Esophagus squamous epithelium (tissue), 5 donors: ENCODE measurements at places on chromosomes 1 and 21.

DNA sequence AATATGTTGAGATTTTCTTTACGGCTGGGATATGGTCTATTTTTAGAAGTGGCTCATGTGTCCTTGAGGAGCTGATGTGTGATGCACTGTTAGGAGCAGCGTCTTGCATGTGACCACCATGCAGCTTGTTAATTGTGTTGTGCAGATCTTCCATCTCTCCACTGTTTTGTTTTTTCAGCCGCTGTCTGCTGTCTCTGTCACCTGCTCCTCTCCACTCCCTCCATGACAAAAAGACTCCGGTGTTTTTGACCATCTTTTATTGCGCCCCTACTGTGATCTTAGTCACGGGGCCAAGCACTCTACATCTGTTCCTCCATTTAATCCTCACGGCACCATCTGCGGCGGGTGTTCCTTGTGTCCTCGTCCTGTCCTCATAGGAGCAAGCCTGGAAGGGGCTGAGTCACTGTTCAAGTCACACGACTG is 51.8 kb downstream of the ADARB1 start:
- no peak for DNase-seq

GRCh38 chr1:205913451-205914154 is 29.7 kb downstream of the SLC26A9 start:
- DNase-seq, result no peak

DNA sequence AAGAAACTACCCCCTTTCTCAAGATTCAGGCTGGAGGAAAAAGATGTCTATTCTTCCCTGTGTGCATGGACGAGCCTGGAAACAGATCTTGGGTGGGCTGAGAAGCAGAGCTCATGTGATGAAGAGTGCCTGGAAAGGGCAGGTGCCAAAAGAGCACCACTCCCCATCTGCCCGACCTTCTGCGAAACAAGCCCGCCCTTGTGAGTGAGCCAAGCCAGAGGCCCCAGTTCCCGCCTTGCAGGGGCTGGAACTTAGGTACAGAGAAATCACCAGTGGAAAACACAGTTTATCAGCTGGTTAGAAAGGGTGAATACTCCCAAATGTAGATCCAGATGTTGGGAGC is 26.7 kb upstream of the A3GALT2 start:
- no peak for DNase-seq

DNA sequence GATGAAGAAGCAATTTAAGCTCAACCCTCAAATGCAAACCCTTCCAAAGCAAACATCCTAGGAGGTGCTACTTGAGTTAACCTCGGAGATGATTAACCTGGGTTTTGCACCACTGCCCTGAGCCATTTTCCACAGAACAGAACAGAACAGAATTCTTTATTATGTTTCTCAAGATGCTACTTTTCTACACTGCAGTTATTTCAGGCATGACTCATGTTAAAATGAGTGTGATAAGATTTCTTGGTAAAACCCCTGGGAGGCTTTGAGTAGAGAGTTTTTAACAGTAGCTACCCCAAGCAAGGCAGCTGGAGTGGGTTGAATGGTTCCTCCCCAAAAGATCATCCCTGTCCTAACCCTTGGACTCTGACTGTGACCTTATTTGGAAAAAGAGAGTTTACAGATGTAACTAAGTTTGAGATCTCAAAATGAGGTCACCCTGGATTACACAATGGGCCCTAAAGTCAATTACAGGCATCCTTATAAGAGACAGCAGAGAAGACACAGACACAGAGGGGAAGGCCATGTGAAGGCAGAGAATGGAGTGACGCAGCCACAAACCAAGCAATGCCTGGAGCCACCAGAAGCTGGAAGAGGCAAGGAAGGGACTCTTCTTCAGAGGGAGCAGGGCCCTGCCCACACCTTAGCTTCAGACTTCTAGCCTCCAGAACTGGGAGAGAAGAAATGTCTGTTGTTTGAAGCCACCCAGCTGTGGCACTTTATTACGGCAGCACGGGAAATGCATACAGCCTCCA is 153.4 kb downstream of the ETS2 start:
- DNase-seq, result no peak

- DNase-seq, result no peak
Observed at GRCh38 chr1:99731384-99731783, 35.1 kb downstream of the FRRS1 start.

- no peak for DNase-seq
Observed at GRCh38 chr1:11522400-11523235, 43.7 kb downstream of the DISP3 start.

DNA sequence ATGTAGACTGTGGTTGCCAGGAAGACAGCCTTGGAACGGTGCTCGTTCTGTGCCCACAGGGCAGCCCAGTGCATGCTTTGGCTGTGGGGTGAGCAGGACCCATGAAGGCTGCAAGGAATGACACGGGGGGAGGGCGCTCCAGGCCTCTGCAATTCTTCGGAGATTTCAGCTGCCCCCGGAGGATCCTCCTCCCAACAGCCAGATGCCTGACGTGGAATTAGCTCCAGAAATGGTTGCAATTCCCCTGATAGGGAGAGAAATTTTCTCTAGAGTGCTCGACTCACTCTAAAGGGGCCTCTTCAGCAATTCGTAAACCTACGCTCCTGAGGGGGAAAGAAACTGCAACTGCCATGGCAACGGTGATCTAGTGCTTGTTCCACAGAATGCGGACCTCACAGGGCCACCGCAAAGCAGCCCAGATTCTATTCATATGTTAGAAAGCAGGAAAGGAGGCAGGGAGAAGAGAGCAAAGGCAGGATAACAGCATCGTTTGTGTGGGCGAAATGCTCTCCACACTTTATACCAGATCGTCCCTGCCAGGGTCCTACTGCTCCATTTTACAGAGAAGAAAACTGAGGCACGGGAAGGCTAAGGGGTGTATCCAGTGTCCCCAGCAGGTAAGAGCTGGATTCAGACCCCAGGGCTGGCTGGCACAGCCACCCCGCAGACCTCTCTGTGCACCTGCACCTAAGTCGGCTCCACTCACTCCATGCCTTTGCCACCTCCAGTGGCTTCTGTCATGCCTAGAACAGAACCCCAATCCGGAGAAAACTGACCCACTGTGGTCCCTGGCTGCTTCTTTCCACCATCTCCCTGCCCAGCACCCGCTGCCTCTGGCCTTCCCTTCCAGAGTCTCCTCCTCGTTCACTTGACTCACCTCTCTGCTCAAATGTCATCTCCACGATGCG is 11.9 kb upstream of the PDE9A start:
- DNase-seq, result no peak

DNA sequence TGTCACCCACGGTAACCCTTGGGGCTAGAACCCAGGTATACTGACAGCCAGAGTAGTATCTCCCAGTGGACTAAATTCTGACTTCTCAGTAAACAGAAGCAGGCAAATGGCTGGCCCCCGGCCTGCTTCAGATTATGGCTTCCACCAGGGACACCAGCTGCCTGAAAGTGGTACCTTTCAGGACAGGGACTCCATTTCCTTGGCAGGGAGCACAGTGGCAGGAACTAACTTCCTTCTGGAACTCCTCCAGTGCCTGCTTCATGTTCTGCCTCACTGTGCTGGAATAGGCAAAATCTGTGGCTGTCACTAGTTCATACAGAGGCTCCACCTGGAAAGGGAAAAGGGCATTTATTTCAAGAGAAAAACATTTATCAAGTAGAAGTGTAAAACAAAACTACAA is 32.7 kb downstream of the C8B start:
- DNase-seq, result no peak

DNA sequence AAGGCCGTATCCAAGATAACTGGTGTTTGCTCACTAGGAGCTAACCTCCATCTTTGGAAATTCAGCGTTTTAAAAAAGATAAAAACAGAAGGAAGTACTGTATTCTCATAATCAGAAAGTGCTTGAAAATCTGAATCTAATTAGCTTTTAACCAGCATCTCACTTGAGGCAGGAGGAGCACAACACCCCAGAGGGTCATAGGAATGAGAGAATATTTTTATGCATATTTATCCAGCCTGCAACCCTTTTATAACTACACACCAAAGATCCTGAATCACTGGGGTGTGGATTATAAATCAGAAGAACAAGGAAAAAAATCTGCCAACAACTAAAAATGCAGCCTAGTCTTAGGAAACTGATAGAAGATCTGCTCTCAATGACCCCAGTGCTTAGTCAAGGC is 68.0 kb upstream of the PTCH2 start:
- no peak for DNase-seq

DNA sequence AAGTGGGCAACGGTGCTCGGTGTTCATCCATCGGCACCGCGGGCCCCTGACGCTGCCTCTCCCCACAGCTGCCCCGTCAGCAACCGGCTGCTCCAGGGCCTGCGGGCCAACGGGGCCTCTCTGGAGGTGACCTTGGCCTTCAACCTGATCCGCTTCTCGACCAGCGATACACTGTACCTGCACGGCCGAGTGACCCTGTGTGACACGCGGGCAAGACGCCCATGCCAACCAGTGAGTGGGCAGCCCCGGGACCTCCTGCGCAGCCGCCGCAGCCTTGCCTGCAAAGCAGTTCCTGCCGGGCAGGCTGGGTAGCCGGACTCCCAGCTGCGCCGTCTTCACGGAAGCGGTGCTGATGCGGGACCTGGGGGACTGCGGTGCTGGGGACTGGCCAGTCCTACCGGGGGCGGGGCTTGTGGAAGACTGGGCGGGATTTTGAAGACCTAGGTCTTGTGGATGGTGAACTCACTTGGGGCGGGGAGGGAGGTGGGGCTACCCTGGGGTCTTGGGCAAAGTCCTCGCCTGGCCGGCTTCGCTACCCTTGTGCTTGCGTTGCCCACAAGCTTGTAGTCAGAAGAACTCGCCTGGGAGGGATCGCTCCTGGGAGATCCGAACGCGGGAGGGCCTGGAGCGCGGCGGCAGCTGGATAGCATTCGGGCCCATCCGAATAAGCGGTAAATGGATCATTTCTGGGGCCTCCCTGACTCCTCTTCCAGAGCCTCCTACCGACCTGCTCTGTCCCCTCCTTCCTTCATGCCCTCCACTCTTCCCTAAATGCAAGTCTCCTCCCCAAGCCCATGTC is 8.8 kb upstream of the CEP85 start:
- DNase-seq, result no peak

DNA sequence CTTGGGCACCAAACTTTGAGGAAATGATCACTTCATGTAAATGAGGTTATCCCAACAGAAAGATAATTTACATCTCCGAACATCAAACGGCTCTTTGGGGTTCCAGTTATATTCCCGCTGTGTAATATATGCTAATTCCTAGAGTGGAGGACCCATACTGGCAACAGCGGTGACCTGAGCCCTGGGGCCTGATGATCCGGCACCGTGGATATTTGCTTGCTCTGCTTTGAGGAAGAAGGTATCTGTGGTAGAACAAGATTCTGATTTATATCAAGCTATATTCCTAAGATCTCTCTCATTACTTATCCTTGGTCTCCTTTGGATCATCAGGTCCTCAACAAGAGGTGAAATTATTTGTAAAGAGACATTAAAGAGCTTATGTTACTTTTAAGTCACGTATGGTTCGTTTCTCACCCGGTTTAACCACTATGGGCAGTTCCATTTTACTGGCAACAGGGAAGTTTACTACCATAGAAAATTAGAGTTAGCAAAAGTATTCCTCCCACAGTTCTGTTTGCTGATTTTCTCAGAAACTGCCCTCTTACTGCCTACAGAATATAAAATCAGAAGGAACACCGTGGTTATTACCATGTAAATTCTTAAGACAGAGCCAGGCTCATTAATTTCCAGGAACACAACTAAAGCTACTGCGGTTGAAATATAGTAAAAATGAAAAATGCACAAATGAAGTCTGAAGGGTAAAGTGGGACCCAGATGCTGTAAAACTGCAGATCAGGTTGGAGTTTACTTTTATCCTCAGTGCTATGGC is 56.7 kb downstream of the MRPL39 start:
- no peak for DNase-seq

DNA sequence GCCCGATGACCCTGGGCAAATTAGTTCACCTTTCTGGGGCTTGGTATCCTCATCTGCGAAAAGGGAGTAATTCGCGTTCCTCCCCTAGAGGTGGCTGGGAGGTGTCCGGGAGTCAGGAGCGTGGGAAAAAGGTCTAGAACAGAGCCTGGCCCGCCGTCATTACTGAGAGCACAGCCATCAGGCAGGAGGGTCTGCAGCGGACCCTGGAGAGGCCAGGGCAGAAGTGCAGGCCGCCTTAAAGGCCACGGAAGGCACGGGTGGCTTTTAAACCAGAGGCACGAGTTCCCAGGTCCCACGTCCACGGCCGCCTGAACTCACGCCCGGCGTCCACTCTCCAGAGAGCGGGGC is 850 bp downstream of the PANK4 start:
- no peak for DNase-seq

DNA sequence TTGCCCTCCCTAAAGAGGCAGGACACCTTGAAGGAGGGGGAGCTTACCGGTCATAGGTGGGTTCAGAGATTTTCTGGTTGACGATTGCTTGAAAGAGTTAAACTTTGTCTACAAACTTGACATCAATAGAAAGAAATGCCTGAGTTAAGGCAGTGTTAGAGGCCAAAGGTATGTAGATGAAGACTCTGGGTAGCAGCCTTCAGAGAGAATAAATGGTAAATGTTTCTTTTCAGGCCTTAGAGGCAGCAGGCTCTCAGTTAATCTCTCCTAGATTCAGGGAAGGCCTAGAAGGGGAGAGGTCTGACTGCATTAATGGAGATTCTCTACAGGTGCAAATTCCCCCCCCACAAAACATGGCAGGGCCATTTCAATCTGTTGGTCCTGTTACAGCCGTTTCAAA is 27.7 kb downstream of the MX1 start:
- no peak for DNase-seq

DNA sequence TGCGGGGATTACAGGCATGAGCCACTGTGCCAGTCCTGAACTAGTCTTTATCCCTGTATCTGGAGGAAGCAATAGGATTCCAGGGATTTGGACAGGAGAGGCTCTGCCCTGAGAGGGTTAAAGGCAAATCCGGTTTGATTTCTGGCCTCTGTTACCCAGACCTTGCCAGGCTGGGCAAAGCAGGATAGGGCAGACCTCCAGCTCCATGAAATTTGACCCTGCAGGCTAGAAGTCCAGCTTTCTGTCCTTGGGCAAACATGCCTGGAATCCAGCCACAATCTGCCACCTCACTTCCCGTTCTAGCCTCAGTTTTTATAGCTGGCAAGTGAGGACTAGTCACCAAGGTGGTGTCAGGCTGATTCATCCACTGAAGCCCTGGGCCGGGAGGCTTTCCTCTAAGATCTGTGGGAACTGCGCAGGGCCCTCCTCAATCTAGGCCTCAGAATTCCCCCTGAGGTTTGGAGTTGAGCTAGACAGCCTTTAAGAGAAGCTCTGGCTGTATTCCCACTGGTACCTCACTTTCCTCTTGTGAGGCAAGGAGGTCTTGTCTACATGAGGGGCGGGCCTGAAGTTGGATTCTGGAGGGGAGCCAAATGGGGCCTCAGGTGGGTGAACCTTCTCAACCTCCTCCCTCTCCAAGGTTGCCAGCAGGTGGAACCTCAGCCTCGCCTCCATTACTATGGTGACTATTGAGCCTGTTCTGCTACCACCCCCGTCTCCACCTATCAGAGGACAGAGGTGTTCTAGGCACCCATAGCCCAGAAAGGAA is 7.0 kb upstream of the P3R3URF start:
- no peak for DNase-seq

DNA sequence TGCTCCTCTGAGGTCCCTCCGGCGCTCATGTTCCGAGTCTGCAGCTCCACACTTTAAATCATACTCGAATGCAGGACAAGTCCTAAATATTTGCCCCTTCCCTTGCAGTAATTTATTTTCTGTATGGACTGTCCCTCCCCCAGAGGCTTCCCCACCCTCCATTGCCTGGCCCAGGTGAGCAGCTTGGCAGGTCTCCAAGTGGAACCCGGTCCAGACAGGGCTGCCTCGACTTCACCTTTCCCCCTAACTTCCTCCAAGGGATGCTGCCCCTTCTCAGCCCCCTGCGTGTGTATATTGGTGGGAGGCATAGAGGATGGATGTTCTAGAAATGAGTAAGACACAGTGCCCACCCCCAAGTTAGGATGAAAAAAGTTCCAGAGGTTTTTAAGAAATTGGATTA is 5.4 kb upstream of the OPTC start:
- DNase-seq, result no peak
